ENCODE measurements at places on chromosomes 7 and 10. TPM values are rescaled to one million over a fixed set of nuclear protein-coding genes. Genes with fewer than 3 reads are reported as not detected.

- DNase-seq, result no peak
Observed at GRCh38 chr10:20267734-20268133, 451.5 kb downstream of the PLXDC2 start.

GRCh38 chr10:4947635-4948596, 15.3 kb upstream of the AKR1C1 start:
- DNase-seq, result peak; percentile 33

DNA sequence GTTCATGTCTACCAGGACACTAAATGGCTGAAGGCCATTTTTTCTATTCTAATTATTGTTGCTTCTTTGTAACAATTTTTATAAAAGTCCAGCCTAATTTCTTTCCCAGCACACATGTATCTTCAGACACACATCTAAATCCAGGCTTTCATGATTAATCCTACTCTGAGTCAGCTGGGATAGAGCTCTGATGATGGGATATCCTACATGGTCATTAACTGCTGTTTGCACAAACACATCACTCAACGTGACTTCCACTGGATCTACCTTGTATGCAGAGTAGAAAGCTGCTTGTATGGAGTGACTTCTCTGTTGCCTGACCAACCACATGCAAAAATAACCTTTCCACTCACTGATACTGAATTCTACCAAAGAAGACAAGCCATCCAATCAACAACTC, 260.9 kb downstream of the AHR start:
- no peak for DNase-seq

- no peak for DNase-seq
Observed at GRCh38 chr7:157475095-157475494, 138.3 kb downstream of the DNAJB6 start.

AGAP4 gene
- total RNA-seq, result 14.0 TPM

DNA sequence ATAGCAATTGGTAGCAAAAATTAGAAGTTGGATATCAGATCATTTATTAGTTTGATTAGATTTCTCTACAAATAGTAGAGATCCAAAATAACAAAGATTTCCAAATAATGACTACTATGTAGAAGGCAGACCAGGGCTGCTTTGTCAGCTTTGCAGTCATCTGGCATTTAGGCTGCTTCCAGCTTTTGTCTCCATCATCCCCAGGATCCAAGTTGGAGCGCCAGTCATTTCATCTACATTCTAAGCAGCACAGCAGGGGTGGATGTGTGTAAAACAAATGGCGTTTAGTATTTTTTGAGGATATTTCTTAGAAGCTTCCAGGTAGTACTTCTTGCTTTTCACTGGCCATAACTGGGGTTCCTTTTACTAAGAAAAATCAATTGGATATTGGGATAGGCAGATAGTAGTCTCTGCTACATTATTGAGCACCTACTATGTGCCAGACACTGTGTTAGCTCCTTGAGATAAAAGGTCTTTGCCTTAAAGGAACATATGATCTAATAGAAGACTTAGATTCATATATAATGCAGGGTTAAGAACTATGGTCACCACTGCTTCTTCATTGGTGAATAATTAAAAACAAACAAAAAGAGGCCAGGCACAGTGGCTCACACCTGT, 41.5 kb downstream of the TPST1 start:
- DNase-seq, result no peak

GRCh38 chr7:38806912-38807311, 102.1 kb downstream of the VPS41 start:
- no peak for DNase-seq

DNA sequence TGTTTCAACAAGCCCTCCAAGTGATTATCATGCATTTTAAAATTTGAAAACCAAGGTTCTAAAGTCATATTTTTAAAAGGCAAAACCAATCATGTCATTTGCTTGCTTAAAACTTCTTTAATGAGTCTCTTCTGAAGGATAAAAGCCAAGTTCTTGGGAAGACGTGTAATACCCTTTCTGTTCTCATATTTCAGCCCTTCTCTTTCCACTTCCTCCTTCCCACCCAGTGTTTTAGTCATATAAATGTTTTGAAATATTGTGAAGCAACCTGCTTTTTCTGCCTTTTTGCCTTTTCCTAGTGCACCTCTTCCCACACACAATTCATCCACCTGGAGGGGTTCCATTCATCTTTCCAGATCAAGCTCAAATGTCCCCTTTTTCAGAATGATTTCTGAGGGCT, 211.1 kb upstream of the LRRTM3 start:
- DNase-seq, result no peak

- no peak for DNase-seq
Observed at GRCh38 chr7:16684935-16685334, 39.0 kb downstream of the BZW2 start.

GRCh38 chr7:139730746-139731612, 46.8 kb downstream of the HIPK2 start:
- DNase-seq, result peak; percentile 34
